GM12878 (cell line): ENCODE measurements at places on chromosomes 6 and 20.

GRCh38 chr6:166586424-166587156 lies at the start of gene RAMACL:
RAMACL (minus strand) TSS chr6:166586678; CDS start chr6:166586477, 201 bp downstream.
- peak; percentile 52 for DNase-seq

- DNase-seq = no peak
These were observed 276.0 kb downstream of the TFAP2A start for GRCh38 chr6:10138917-10139316.

DNA sequence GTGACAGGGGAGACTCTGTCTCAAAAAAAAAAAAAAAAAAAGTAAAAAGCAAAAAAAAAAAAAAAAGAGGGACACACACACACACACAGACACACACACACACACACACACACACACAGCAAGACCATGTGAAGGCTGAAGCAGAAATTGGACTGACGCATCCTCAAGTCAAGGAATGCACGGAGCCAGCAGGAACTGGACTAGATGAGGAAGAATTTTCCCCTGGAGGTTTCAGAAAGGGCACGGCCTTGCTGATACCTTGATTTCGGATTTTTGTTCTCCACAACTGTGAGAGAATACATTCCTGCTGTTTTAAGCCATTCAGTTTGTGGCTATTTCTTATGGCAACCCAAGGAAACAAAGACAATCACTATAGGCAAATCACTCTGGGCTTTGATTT lies 176.9 kb upstream of the SALL4 start:
- DNase-seq = no peak

GRCh38 chr20:38670786-38671185 lies 53.5 kb upstream of the SLC32A1 start:
- DNase-seq = no peak
